ENCODE measurements at places on chromosomes 2 and 18. TPM values are rescaled to one million over a fixed set of nuclear protein-coding genes. Genes with fewer than 3 reads are reported as not detected.

DNA sequence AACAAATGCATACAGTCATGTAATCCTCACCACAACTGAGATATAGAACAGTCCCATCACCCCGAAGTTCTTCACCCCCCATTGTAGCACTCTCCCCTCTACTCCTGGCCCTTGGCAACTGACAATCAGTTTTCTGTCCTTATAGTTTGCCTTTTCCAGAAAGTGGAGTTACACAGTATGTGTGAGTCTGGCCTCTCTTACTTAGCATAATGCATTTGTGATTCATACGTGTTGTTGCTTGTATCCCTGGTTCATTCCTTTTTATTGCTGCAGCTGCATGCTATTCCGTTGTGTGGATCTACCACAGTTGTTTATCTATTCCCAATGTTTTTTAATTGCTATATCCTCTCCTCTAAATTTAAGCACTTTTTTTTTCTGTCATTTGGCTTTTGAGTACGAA lies 17.6 kb downstream of the ACYP2 start:
- no peaks in the 10 kb centered on the region for H3K4me1 ChIP-seq
- DNase-seq: no peak
- no peaks in the 10 kb centered on the region for H3K36me3 ChIP-seq
- H3K4me3 ChIP-seq: no peak overlapping the region
- H3K27ac ChIP-seq: no peak overlapping the region
- H3K27me3 ChIP-seq: no peaks in the 10 kb centered on the region

Gene NCL
- total RNA-seq: 778 TPM

GRCh38 chr2:65351234-65351947 lies 81.0 kb downstream of the SPRED2 start:
- no peak for DNase-seq
- peaks cover 10% of the 10 kb centered on the region for H3K36me3 ChIP-seq
- H3K4me1 ChIP-seq: peaks cover 43% of the 10 kb centered on the region
- no peak overlapping the region for H3K27ac ChIP-seq
- no peaks in the 10 kb centered on the region for H3K27me3 ChIP-seq
- H3K4me3 ChIP-seq: no peak overlapping the region

Gene PDE1A
- total RNA-seq: 0.15 TPM

Gene CAD
- 59.5 TPM for total RNA-seq

Gene ACMSD
- total RNA-seq: not detected

- peak overlapping the region; percentile 43 for H3K4me3 ChIP-seq
- H3K36me3 ChIP-seq: no peaks in the 10 kb centered on the region
- no peak overlapping the region for H3K27ac ChIP-seq
- no peaks in the 10 kb centered on the region for H3K4me1 ChIP-seq
- DNase-seq: peak; percentile 14
Observed at GRCh38 chr18:34493099-34493544, 217.0 kb upstream of the DTNA start.

GRCh38 chr2:123791684-123792083 lies 233.4 kb upstream of the CNTNAP5 start:
- no peaks in the 10 kb centered on the region for H3K4me1 ChIP-seq

- H3K27ac ChIP-seq: no peak overlapping the region
- DNase-seq: no peak
- H3K4me3 ChIP-seq: no peak overlapping the region
- H3K4me1 ChIP-seq: peaks cover 11% of the 10 kb centered on the region
Observed at GRCh38 chr2:178527592-178527991, 47.3 kb downstream of the PLEKHA3 start.

Gene MEIS1
- 4.4 TPM for total RNA-seq

GRCh38 chr2:1935476-1935875 lies 191.2 kb upstream of the PXDN start:
- H3K36me3 ChIP-seq: no peaks in the 10 kb centered on the region
- H3K27me3 ChIP-seq: peaks cover 10% of the 10 kb centered on the region
- H3K4me3 ChIP-seq: no peak overlapping the region
- no peaks in the 10 kb centered on the region for H3K4me1 ChIP-seq
- DNase-seq: no peak

Gene LYG2
- not detected for total RNA-seq

Gene DCC
- total RNA-seq: not detected

Gene PMAIP1
- total RNA-seq: 21.7 TPM

DNA sequence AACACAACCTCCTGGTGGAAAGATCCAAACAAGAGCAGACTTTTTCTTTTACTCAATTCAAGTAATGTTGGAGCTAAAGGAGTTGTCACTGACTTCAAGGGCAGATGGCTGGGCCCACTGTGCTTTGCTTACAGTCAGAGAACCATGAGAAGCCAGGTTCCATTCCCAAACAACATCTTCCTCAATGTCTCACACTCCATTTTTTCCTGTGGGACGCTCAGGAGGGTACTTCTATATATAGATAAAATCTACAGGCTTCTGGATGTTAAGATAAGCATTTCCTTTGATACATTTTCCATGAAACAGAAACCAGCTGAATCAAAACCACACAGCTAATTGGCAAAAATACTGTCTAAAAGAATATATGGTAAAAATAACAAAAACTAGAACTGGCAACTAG lies 14.4 kb downstream of the IWS1 start:
- no peak overlapping the region for H3K4me3 ChIP-seq
- H3K27me3 ChIP-seq: no peaks in the 10 kb centered on the region
- H3K36me3 ChIP-seq: peaks cover 29% of the 10 kb centered on the region
- no peak overlapping the region for H3K27ac ChIP-seq
- DNase-seq: no peak

GRCh38 chr2:66849153-66849755 lies 414.3 kb downstream of the MEIS1 start:
- H3K4me1 ChIP-seq: peaks cover 9% of the 10 kb centered on the region
- no peaks in the 10 kb centered on the region for H3K36me3 ChIP-seq
- no peaks in the 10 kb centered on the region for H3K27me3 ChIP-seq
- no peak overlapping the region for H3K27ac ChIP-seq
- no peak for DNase-seq

DNA sequence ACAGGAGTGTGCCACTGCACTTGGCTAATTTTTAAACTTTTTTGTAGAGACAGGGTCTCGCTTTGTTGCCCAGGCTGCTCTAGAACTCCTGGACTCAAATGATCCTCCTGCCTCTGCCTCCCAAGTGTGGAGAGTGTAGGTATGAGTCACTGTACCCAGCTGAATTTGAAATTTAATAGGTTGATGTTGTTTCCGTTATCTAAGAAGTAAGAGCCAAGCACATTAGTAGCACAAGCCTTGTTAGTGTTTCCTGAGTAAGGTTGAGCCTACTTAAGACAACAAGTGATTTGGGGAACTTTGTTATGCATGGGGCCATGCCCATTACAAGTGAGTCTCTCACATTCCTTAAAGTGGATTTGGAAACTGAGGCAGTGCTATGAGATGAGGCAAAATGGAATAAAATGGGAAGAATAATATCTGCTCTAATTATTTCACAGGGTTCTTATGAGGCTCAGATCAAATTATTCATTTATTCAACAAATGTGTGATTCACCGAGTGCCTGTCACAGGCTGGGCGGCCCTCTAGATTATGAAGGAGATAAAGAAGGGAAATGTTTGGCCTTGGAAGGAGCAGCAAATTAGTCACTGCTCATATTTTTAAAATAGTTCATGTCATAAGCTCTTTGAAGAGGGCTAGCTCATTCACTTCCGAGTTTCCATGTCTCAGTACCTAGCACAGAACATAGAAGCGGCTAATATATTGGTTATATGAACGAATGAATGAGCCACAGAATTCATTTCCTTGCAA lies 217.2 kb downstream of the LDLRAD4 start:
- no peak overlapping the region for H3K27ac ChIP-seq
- no peaks in the 10 kb centered on the region for H3K4me1 ChIP-seq
- no peaks in the 10 kb centered on the region for H3K27me3 ChIP-seq
- no peak overlapping the region for H3K4me3 ChIP-seq

GRCh38 chr2:161199912-161200701 lies 39.9 kb downstream of the TANK start:
- no peaks in the 10 kb centered on the region for H3K4me1 ChIP-seq
- H3K27me3 ChIP-seq: no peaks in the 10 kb centered on the region
- H3K4me3 ChIP-seq: no peak overlapping the region
- peaks cover 44% of the 10 kb centered on the region for H3K36me3 ChIP-seq
- DNase-seq: no peak
- H3K27ac ChIP-seq: no peak overlapping the region

- H3K27ac ChIP-seq: peak overlapping the region; percentile 99
- peaks cover 64% of the 10 kb centered on the region for H3K36me3 ChIP-seq
- peaks cover 23% of the 10 kb centered on the region for H3K4me1 ChIP-seq
- peak overlapping the region; percentile 86 for H3K4me3 ChIP-seq
Observed at GRCh38 chr2:200862532-200863000, 1.9 kb downstream of the CLK1 start.

- H3K27me3 ChIP-seq: peaks cover 13% of the 10 kb centered on the region
- H3K36me3 ChIP-seq: no peaks in the 10 kb centered on the region
- no peak overlapping the region for H3K4me3 ChIP-seq
- DNase-seq: peak; percentile 59
- H3K27ac ChIP-seq: no peak overlapping the region
Observed at GRCh38 chr18:11728249-11728648, 39.2 kb downstream of the GNAL start.
